Activated CD4-positive, alpha-beta T cell treated with anti-CD3 and anti-CD28 coated beads, Interleukin-2, Interleukin-6, amounts not matched to agents 100 ng/mL and 50 ng/mL, durations not matched to agents 16 hours and 8 hours (primary cell): ENCODE measurements at places on chromosomes 1 and 21.

DNA sequence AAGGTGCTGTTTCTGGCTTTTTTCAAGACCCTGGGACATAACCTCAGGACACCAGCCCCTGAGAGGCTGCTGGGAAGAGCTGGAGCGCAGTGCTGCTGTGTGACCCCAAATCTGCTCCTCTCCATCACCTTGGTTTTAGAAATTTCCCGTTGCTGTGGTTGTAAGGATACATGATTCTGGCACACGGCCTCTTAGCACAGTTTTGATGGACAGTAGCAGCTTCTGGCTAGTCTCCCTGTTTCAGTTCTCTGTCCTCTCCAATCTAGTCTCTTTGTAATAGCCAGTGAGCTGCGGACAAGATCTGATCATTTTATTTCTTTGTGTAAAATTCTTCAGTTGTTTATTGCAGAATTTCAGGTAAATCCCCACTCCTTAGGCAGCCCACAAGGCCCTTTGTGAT is 3.1 kb downstream of the CLIC6 start:
- DNase-seq, result no peak

DNA sequence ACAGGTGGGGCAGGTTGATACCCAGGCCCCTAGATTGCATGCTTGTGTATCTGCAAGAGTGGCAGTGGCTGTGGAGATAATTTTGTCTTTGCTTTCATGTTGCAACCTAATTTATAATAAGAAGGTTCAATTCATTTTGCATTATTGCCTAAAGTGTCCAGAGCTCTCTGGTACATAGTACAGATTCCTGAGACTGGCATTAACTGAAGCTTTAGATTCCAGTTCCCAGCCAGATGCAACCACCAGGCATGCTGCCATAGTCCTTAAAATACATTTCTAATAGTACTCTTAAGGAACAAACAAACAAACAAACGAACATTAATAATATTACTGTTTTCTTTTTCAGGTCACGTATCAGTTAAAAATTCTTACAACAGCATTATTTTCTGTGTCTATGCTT is 36.9 kb downstream of the SLC35A3 start:
- no peak for DNase-seq

DNA sequence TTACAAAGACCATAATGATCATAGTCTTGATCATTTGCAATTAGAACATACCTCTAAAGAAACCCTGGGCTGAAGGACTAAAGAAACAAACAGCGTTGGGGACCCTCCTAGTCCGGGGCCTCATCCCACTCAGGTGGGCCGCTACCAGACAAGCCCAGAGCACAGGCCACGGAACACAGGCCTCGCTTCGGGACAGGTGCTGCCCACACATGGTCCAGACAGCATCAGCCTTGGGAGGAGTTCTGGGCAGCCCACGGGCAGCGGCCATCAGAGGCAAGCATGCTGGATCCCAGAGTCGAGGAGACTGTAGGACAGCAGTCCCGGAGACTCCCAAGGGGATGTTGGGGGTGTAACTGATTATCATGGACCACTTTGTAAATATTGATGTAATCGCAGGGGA is 4.9 kb downstream of the C2CD2 start:
- DNase-seq, result no peak

- DNase-seq, result no peak
Observed at GRCh38 chr21:38170704-38171682, 85.8 kb upstream of the KCNJ15 start.

GRCh38 chr1:45037456-45037855 is 25.4 kb downstream of the UROD start:
- DNase-seq, result peak; percentile 20

DNA sequence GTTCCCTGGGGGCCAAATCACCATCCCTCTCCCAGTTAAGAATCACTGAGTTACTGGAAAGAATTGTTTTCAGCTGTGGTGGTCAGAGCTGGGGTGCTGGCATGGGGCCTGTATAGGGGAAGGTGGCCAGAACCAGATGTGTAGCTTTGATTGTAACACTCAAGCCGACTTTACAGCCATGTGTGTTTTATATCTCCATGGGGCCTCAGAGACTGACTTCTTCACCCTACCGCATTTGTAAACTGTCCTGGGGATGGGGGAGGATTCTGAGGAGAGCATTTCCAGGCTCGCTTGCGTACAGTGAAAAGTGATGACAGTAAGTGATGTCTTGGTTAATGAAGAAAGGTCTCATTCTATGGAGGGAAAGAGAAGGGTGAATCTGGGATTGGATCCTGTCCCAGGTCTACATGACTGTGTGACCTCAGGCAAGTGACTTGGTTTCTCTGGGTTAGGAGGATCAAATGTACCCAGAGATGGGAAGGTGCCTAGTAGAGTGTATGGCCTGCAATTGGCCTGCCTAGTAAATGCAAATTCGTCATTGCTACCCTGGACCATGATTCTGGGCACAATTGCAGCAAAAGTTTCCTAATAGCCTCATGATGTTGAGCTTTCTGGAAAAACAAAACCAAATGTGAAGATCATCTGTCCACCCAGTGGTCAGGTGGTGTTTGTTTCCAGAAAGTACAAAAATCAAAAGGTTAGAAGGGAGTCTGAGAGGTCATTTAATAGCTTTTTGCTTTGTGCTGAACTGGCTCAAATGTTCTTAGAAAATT is 49.7 kb upstream of the RCC2 start:
- no peak for DNase-seq

DNA sequence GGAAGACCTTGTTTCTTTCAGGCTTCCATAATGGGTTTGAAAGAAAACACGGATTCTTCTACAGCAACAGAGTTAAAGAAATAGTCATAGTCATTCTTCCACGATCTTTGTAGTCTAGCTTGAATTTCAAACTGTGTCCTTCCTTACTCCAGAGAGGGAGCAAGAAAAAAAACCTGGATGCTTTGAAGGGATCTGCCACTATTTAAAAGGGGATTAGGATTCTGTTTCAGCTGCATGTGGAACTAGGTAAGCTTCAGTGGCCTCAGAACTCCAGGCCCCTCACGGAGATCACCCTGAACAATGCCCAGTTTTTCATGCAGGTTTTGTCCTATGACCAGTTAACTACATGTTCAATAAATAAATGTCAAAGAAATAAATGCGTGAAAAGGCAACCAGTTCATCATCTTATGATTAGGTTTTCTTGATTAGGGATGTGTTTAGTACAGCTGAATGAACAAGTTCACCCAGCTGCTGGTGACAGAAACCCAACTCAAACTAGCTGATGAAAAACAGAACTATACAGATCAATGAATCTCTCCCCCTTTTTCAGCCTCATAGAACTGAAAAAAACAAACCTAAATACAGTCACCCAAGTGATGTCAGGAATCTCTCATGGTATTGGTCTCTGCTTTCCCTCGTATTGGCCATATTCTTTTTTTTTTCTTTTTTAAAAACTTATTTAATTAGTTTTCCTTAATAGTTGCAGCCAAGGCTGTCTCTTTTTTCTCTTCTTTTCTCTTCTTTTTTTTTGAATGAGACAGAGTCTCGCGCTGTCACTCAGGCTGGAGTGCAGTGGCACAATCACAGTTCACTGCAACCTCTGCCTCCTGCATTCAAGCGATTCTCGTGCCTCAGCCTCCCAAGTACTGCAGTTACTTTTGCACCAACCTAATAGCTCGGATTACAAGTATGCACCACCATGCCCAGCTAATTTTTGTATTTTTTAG is 14.6 kb upstream of the MPZL1 start:
- no peak for DNase-seq

DNA sequence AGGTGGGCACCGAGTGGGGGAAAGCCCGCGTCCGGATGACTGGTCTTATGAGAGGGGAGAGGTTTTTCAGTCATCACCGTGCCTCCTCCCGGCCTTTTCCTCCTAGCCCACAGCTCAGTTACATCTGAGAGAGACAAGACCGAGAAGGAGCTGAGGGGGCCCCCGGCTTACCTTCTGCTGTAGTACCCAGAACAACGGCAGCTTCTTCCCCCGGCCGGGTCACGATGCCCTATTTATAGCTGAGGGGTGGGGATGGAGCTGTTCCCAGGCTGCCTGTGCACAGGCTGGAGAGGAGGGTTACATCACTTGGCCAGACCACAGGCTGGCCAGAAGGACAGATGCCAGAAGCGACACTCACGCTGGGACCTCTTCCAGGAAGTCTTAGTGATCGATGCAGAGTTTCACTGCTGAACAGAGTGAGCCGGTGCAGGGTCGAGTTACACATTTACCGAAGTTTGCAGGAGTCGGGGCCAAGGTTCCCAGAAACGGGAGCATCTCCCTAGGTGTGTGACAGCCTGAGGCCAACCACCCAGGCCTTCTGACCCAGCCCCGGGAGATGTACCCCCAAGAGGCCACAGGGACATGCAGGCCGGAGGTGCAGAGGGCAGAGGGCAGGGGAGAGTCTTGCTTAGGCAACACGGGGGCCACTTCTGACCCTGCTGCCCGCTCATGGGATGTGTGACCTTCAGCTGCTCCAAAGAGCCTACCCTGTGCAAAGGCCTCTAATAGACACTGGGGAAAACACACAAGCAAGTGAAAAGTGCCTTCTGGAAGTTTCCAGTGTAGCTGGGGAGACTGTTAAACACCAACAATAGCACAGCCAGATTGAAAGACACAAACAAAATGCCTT is at the start of gene AGT:
Gene AGT (minus strand): TSS at position 208 of the 850 bp plus-strand sequence. CDS start 3,299 bp downstream, outside the sequence.
- DNase-seq, result no peak

DNA sequence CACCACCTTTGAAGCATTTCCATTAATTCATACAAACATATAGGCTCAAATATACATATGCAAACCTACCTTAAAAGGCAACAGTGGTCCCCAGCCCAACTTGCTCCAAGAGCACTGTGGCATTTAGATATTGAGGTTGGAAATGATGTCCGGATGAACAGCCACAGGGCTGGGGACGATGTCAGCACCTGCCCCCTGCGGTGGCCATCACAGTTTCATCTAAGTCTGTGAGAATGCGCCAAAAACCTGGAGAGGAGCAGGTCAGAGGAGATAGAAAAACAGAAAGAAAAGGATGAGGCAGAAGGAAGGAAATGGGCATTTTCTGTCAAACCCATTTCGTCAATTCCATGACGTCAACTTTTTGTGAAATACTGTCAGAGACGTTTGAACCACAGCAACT is 67.4 kb downstream of the TIAM1 start:
- DNase-seq, result no peak

- no peak for DNase-seq
Observed at GRCh38 chr1:239232921-239233320, 153.4 kb upstream of the CHRM3 start.

DNA sequence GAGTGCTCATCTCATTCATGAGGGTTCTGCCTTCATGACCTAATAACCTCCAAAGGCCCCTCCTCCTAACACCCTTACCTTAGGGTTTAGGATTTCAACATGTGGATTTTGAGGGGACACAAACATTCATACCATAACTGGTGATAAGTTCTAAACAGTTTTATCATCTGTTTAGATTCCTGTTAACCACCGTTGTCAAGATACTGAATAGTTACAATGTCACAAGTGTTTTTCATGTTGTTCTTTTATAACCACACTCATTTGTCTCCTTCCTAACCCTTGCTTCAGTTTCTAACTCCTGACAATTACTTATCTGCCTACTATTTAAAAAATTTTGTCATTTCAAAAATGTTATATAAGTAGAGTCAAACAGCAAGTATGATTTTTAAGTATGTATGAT is 86.0 kb downstream of the NCAM2 start:
- DNase-seq, result no peak

DNA sequence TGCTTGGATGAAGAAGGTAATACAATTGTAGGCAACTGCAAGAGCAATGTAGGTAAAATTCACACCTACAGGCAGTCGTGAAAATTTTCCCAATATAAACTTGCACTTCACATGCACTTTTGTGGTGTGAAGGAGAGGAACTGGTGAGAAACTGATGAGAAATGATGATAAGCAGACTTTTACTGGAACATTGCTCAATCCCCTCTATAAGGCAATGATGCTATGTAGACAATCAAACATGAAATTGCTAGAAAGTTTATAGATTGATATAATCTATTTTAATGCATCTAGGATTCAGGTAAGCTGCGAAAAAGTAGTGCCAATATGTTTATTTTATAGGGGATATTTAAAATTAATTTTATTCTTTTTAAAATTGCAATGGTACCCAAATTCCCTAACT is 802.2 kb downstream of the KCNT2 start:
- no peak for DNase-seq

- DNase-seq, result no peak
Observed at GRCh38 chr21:43733529-43734071, 14.7 kb downstream of the PDXK start.

- no peak for DNase-seq
Observed at GRCh38 chr1:56459260-56459659, 120.1 kb downstream of the PLPP3 start.

DNA sequence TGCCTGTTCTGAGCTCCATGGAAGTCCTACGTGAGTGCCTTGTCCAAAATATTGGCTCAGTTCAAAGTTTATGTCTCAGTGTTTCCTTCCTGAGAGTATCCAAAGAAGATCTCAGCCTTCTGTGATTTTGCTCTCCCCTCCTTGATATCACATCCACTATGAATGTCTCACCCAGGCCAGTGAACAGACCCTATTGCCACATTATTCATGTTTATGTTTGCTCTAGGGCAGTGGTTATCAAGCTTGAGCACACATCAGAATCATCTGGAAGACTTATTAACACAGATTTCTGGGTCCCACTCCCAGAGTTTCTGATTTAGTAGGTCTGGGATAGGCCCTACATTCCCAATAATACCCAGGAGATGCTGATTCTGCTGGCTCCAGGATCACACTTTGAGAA is 145.0 kb upstream of the FGGY start:
- DNase-seq, result no peak

- DNase-seq, result peak; percentile 22
Observed at GRCh38 chr21:41610042-41610839, 102.3 kb upstream of the TMPRSS2 start.

DNA sequence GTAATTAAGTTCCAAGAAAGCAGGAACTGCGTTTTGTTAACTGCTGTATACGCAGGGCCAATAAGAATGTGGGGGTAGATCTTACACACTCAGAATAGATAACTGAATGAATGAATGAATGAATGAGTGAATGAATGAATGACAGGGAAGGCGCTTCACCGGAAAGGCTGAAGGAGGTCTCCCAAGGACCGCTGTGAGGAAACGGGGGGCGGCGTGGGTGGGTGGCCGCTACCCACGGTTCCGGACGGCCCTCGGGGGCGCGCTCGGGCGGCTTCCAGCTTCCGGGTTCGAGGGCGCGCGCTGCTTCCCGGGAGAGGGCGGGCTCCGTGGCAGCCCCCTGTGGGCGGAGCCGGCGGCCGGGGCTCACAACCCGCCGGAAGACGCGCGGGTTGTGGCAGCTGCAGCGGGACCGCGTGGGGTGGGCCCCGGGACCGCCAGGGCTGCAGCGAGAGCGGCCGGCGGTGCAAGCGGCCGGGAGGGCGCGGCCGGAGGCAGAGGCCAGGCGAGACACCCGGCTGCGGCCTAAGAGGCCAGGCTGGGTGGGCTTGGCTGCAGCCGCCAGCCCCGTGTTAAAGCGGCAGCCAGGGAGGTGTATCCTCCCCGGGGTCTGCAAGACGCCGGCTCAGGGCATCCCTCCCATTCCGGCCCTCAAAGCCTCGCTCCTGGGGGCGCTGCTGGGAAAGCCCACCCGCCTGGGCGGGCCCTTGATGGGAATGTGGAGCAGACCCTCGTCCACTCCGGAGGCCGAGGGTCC is at the start of gene ZFP69:
Gene ZFP69 (plus strand): TSS at position 367 of the 754 bp plus-strand sequence. CDS start 2,072 bp downstream, outside the sequence.
- DNase-seq, result peak; percentile 68

GRCh38 chr1:99004861-99005442 is at the start of gene PLPPR5:
PLPPR5 (minus strand) TSS chr1:99004861; CDS start chr1:99004671, 190 bp downstream.
- peak; percentile 11 for DNase-seq

- no peak for DNase-seq
Observed at GRCh38 chr1:9737671-9738070, 86.1 kb downstream of the CLSTN1 start.
